CD4-positive, alpha-beta memory T cell (primary cell): ENCODE measurements at places on chromosomes 3 and 15. TPM values are rescaled to one million over a fixed set of nuclear protein-coding genes. Genes with fewer than 3 reads are reported as not detected.

TLE3 gene
- total RNA-seq: 118 TPM

LRRC58 gene
- 23.6 TPM for total RNA-seq

RARB gene
- not detected for total RNA-seq

GRCh38 chr3:134885877-134886621 lies 91.0 kb downstream of the EPHB1 start:
- no peak for DNase-seq

GRCh38 chr3:10674578-10674977 lies 141.4 kb upstream of the SLC6A11 start:
- no peak for DNase-seq

GRCh38 chr3:11304175-11304574 lies 32.0 kb downstream of the ATG7 start:
- DNase-seq: no peak
